T follicular helper cell (primary cell): ENCODE measurements at places on chromosomes 2 and 18.

GRCh38 chr18:12843420-12844350 is 40.4 kb downstream of the PTPN2 start:
- DNase-seq: no peak

DNA sequence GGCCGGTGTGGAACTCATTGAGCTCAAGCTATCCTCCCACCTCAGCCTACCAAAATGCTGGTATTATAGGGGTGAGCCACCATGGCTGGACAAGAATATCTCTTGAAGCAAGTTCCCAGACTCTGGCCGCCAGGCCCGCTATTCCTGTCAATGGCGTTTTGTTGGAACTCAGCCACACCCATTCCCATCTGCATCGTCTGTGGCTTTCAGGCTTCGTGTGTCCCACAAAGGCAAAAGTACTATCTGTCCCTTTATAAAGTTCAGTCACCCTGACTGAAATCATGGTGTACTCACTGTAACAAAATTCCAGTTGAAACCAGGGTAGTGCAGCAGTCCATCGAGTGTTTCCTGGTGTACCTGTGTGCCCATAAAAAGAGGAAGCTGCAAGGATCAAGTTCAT is 96.7 kb downstream of the SH3BP4 start:
- DNase-seq: no peak

GRCh38 chr2:177708106-177708505 is 315.5 kb downstream of the AGPS start:
- no peak for DNase-seq

DNA sequence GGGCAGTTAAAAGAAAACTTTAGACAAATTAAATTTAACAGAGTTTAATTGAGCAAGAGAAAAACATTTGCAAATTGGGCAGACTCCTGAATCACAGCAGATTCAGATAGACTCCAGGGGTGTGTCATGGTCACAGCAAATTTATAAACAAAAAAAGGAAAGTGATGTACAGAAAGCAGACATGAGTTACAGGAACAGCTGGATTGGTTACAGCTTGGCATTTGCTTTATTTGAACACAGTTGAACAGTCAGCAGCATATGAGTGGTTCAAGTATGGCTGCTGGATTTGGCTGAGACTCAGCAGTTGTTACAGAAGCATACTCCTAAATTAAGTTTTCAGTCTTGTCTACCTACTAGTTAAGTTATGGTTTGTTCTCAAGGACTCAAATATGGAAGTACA is 82.3 kb upstream of the NYAP2 start:
- no peak for DNase-seq

- DNase-seq: no peak
These were observed 800 bp downstream of the RPRM start for GRCh38 chr2:153477636-153478288.

- no peak for DNase-seq
These were observed 117.1 kb downstream of the RAD51AP2 start for GRCh38 chr2:17401096-17401495.

GRCh38 chr2:19541884-19542283 is 183.5 kb upstream of the OSR1 start:
- DNase-seq: no peak

DNA sequence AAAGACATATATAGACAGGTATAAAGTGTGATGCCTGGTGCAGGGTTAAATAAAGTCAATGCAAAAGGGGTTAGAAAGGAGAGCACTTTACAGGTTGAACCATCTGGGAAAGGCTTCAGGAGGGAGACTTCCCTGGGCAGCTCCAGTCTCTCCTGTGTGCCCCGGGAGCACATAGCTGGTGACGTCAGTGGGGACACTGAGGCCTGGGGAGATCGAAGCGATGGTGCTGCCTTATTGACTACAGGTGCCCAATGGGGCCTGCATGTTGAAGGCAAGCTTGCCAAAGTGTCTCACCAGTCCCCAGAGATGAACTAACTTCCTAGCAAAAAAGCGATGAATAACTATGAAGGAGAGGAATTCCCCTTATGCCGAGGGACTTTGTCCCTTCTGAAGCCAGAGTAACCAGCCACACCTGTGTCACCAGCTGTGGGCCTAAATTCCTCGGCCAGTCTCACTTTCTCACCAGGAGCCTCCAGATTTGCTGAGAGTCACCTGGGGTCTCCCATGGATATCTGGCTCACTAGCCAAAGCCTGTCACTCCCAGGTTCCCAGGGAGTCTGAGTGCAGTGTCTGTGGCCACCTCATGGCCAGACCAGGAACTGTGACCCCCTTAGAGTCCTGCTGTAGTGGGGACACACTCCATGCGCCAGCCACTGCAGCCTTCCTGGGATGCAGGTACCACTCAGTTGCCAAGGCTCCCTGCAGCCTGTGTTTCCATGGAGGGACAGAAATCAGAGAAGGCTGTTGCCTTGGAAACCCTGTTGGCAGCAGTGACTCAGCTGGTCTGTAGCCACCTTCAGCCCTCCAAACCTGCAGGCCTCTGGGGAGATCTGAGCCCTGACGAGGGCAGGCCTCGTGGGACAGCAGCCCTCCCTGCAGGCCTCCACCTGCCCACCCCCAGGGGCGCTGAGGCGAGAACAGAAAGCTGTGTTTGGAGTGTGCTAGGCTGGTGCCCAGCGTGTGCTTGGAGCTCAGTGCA is 128.7 kb downstream of the CTIF start:
- no peak for DNase-seq

DNA sequence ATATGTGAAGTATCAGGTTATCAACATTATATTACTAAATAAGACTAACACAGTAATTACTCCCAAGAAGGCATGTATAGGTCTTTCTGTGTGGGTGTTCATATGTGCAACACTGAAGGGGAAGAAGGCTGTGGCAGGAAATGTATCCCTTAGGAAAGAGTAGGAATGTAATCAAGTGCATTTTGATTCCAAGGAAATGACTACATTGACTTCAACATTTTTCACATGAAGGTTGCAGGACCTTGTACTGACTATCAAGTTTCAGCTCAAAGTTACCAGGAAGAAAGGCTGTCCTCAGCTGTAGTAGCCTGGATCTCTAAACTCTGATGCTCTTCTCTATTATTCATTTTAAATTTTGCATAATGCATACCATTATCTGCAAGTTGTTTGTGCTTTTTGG is 680.8 kb downstream of the NYAP2 start:
- no peak for DNase-seq

DNA sequence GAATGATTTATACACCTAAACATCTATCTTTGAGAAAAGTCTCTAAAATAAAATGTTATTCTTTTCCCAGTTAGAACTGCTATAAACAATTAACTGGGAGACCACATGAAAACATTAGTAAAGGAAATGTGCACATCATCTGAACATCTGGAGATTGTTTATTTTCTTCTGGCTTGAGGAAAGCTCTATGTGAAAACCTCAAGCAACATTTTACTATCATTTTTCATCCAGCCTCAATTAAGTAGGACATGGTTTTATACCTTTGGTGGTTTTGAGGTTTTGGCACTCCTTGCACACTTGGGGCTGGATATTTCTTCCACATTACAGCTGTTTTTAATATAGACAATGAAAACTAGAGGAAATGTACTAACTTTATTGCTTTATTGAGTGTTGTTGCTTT is 609.5 kb upstream of the SLC8A1 start:
- no peak for DNase-seq

- no peak for DNase-seq
These were observed 3.9 kb downstream of the ANKRD44 start for GRCh38 chr2:197306696-197307040.

DNA sequence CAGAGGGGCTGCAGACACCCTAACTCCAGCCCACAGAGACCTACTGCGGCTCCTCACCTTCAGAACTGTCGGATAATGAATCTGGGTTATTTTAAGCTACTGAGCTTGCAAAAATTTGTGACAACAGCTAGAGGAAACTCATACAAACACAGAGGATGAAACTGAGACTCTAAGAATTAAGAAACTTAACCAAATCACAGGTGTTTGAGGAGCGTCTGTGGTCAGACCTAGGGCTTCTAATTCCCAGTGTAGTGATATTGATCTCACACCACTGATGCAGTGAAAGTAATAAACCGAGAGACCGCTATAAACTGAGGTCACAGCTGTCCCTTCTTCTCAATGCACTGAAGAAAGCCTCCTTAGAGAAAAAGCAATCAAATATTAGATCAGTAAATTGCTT is 110.1 kb downstream of the RGPD3 start:
- no peak for DNase-seq

GRCh38 chr2:80515964-80516363 is 211.4 kb upstream of the LRRTM1 start:
- no peak for DNase-seq

DNA sequence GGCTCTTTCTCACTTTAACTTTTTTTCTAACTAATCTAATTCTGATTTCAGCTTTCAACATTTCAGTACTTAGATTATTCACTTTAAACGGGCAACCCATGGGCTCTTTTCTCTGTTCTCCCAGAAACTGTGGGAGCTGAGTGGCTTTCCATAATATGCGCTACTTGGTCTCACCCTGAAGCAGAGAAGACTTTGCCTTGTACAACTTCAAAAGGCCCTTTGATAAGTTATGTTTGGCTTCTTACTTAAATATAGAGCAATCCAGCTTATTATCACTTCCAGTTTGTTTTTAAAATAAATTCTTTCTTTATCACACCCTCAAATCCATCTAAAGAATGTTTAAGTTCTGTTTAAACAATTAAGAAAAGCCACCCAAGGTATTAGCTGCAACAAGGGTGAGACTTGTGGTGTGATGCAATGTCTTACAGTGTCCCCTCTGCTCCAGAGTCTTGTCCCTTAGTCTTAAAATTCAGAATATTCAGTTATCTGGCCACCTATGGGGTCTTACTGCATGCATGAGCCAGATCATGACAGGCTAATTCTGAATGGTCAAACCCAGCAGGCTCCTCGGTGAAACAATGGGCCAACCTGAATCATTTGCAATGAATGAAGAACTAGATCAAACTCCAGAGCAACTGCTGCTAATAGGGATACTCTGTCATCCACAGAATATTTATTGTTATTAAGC is 38.8 kb downstream of the GCG start:
- DNase-seq: no peak

DNA sequence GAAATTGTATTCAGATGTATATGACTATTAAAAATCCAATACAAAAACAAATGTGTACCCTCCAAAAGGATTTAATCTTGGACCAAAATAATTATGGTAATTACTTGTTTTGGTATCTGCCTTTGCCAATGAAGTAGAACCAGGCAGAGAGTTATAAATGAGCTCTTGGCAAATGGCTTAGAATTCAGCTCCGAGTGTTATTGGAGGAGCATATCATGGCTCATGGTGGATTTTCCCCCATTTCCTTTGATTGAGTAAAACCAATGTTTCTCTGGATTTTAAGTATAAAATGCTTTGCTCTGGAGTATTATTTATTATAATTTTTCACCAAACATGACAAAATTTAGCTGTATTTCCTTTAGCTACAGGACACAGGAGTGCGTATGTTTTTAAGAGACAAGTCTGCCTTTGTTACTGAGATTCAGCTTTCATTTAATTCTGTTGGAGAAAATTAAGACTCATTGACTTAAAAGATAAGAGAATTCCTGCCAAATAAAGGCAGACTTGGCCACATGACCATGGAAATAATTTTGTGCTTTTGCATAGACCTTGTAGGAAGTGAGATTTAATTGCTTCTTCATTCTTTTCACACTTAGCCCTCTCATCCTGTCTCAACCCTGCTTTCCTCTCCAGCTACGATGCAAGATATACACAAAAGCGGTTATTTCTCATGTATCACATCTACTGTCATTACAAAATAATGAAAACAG is 281.0 kb upstream of the SOX11 start:
- DNase-seq: no peak

- no peak for DNase-seq
These were observed 20.9 kb downstream of the DYSF start for GRCh38 chr2:71474116-71474743.

DNA sequence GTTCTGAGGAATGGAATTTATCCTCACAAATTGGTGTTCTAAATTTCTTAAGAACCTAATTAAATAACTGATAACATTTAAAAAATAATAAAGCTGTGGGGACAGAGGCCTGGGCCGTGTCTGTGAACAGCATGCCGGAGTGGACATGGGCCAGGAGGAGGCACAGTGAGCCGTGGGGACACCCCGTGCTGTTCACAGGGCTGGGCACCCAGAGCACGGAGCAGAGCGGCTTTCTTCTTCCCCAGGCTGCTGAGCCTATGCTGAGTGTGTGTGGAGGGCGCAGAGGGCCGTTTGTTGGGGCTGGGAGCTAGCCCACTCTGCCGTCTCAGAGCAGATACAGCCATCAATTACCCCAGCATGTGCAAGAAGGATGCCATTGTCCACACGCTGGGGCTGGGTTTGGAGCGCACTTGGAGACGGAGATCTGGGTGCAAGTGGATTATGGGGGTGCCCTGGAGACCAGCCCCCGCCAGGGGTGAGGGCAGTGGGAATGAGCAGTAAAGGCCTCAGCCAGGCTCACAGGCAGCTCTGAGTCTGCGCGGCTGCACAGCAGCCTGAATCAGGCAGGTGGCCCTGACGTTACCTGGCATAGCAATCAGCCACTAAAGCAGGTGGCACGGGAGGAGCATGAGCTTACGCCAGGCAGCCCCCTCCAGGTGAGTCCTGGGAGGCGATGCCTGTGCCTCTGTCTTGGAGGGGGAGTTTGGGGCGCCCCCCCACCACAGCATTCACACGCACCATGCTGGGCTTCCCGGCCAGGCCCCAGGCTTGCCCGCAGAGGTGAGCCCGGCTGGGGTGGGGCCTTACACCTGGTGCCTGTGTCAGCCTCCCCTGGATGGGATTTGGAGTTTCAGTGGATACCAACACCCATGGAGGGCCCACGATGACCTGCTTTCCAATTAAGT is 52.1 kb upstream of the SLC66A3 start:
- no peak for DNase-seq

DNA sequence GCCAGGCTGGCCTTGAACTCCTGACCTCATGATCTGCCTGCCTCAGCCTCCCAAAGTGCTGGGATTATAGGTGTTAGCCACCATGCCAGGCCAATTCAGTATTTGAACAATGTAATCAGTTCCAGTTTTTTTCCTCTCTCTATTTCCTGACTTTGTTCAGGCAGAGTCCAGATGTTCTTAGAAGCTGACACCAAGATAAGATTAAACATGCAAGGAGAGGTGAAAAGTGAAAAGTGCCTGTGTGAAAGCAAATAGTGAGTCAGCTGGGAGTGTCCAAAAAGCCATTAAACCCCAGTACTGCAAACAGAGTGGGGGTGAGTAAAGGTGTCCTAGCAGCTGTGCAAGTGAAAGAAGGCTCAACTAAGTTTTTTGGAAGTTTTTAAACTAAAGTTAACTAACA is 231.5 kb downstream of the PTH2R start:
- no peak for DNase-seq

- DNase-seq: no peak
These were observed 150.3 kb downstream of the CALCRL start for GRCh38 chr2:187297801-187298200.

GRCh38 chr2:114550364-114550763 is 107.9 kb downstream of the DPP10 start:
- DNase-seq: no peak

GRCh38 chr2:7595206-7595605 is 678.0 kb downstream of the RNF144A start:
- no peak for DNase-seq

DNA sequence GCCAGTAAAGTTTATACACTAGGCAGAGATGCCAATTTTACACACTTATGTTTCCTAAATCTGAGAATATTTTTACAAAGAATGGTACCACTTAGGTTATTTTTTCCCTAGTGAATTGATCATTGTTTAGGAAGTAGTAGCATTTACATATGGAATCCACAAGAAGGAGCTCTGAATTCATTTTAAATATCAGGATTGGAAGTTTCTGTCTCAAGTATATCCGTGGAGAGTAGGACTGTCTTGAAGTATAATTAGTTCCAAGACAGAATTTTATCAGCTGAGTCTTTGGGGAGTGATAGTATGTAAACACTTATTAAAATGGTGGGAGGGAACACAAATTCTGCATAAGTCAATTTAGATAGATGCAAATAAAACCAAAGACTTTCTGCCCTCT is 82.3 kb upstream of the FAM98A start:
- DNase-seq: no peak
